GM12891 (cell line): ENCODE measurements at places on chromosomes 12 and 14.

- DNase-seq: no peak
Measured at GRCh38 chr12:108611884-108612415, 14.1 kb upstream of the TMEM119 start.

DNA sequence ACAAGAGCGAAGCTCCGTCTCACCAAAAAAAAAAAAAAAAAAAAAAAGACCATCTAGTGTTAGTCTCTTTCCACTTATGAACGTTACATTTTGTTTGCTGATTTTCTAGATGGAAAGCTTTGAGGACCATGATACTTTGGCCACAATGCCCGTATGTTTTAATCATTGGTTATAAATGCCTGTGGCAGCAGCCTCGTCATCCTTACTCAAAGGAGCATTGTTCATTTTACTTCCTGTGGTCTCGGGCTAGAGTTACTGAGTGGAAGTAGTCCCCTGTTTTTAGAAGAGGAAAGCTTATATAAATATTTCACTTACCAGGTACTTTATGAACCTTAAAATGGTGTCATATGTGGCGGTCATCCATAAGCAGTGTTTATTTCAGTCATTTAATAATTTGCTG lies 359.9 kb downstream of the AEBP2 start:
- no peak for DNase-seq

DNA sequence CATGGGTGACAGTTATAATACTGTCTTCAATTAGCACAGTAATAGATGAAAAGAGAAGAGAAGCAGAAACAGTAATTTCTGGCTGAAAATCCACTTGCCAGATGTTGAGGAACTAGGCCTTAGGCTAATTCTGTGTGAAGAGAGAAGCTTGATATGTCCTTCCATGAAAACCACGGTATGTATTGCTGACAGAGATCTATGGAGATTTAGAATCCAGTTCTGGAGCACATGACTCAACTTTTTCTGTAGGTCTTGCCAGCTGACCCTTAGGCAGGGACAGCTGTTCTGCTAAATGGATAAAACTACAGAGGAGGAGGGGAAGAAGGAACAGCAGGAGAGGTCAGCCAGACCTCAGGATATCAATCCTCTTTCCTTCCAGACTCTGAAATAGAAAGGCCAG lies 211.5 kb downstream of the PRKD1 start:
- DNase-seq: no peak

- no peak for DNase-seq
Measured at GRCh38 chr12:124837958-124838803, 25.5 kb downstream of the SCARB1 start.

GRCh38 chr14:57492859-57493258 lies 798 bp downstream of the CCDC198 start:
- no peak for DNase-seq

- no peak for DNase-seq
Measured at GRCh38 chr14:88321692-88322503, 1.2 kb downstream of the KCNK10 start.

DNA sequence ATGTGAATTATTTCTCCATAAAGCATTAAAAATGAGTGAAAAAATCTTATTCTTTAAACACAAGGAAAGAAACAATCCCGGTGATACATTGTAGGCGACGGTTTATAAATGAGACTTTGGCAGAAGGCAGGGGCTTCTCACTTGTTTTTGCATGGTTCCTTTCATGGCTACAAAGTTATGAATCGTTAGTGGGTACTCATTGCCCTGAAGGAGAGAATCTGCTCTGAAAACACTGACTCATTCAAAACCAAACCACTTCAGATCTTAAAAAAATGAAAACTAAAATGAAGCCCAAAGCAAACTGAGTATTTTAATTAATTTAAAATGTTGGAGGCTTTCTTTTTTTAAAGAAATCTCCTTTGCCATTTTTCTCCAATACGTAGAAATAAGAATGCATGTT lies 41.4 kb upstream of the AMIGO2 start:
- DNase-seq: no peak

- DNase-seq: no peak
Measured at GRCh38 chr12:102911320-102911719, 5.7 kb downstream of the PAH start.

GRCh38 chr14:73810478-73811163 lies 41.0 kb upstream of the PTGR2 start:
- no peak for DNase-seq

GRCh38 chr12:113879658-113880057 lies 86.5 kb downstream of the RBM19 start:
- no peak for DNase-seq

DNA sequence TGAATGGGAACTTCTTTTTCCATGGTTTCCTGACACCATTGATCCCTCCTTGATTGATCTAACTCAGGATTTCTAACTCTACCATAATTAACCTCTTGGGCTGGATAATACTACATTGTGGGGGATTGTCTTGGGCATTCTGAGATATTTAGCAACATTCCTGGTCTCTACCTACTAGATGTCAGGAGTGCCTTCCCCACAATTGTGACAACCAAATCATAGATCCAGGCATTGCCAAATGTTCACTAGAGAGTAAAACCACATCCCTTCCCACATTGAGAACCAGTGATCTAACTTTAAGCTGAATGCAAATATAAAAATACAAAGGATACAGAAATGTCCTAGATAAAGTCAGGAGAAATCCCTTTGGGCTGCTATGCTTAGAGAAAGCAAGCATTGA lies 36.9 kb upstream of the CCDC198 start:
- no peak for DNase-seq

DNA sequence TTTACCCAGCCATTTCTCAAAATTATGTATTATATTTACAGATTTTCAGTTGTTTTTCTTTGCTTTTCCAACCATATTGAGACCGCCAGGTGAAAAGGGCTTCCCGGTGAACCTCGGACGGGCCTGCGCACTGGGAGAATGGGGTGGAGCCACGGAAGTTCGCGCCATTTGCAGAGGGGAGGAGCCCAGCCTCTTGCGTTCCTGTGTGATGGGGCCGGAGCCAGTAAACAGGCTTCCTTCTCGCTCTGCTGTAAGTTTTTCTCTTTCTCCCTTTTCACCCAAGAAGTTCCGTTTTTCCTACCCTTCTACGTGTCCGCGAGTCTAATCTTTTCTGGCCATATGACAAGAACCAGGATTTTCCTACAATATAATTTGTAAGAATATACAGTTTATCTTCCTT lies 1108.8 kb upstream of the SEL1L start:
- DNase-seq: no peak

DNA sequence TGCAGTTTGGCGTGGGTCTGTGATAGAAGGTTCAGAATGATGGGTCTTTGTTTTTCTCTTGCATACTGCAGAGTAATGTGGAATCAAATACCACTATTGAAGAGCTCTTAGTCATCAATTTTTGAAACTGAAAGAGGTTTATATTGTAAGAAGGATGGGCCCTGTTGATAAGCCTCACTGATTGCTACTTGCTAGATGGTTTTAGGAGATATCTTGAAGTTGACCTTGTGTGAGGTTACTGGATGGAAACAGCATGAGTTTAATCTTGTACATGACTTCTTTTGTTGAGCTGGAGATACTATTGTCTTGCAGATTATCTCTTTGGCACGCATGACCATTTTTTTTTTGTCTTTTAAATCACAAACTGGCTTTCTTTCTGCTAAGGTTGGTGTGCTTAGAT lies 13.8 kb downstream of the BICD1 start:
- peak; percentile 36 for DNase-seq

DNA sequence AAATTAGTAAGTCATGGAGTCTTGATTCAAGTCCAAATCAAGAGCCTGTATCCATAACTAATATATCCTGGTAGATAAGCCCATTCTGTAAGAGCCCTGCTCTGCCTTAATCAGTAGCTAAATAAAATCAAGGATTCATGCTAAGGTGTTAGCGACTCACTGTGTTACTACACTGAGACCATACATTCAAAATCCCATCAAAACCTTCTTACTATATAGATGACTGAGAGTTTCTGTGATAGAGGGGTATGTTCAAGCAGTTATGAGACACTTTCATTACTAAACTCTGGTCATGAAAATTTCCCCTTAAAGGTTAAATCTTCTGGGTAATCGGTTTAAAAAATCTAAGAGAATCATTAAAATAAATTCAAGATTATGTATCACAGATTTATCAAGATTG lies 78.5 kb downstream of the MDGA2 start:
- no peak for DNase-seq

- DNase-seq: peak; percentile 74
Measured at GRCh38 chr14:76977793-76978720, 50.5 kb downstream of the IRF2BPL start.

- no peak for DNase-seq
Measured at GRCh38 chr14:105389976-105390848, 8.1 kb upstream of the TEX22 start.

GRCh38 chr14:32203928-32204357 lies 874 bp upstream of the RNU6-8 start:
- DNase-seq: no peak

- no peak for DNase-seq
Measured at GRCh38 chr14:51487848-51488247, 163.9 kb upstream of the FRMD6 start.

GRCh38 chr12:52023182-52023975 lies 16.6 kb downstream of the TAMALIN start:
- peak; percentile 95 for DNase-seq

GRCh38 chr12:60421741-60422140 lies 825.9 kb downstream of the SLC16A7 start:
- DNase-seq: no peak

DNA sequence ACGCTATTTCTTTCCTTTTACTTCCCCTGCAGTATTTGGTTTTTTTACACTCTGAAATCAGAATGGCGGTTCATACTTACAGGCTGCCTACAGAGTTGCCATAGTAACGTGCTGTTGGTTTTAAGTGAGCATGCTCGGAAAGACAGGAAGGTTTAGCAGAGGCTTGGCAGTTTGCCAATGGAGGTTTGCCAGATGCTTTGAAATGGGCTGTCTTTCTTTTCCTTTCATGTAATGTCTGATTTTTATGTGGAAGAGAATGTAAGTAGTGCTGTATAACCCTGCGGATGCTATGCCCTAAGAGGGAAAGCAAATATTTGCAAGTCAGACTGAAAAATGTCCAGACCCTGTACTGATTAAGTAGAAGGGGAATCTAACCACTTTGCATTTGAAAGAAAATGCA lies 32.8 kb downstream of the ARID4A start:
- peak; percentile 25 for DNase-seq

GRCh38 chr12:47990351-47991105 lies 13.7 kb downstream of the COL2A1 start:
- DNase-seq: peak; percentile 72

- no peak for DNase-seq
Measured at GRCh38 chr14:96146131-96146771, 58.4 kb upstream of the BDKRB2 start.

- DNase-seq: no peak
Measured at GRCh38 chr14:72907886-72908285, 14.0 kb upstream of the DPF3 start.

DNA sequence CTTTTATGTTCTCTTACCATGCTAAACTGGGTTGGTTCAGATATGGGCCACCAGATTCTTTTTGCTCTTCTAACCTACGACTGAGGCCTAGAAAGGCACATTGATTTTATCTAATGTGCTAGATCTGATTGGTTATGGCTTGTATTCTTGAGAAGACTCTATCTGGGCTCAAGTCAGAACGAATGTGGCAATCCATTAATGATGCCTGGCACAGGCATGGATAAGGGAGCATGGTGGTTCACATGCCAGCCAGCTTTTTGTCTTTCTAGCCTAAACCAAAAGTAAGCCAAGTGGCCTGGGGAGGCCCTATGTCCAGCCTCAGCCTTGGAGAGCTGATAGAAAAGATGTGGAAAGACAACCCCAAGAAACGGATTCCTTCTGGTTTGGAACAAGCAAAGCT lies 82.7 kb downstream of the KNTC1 start:
- DNase-seq: no peak

- no peak for DNase-seq
Measured at GRCh38 chr14:100684154-100684553, 42.5 kb upstream of the DLK1 start.

GRCh38 chr12:51245476-51246253 lies 7.0 kb downstream of the DAZAP2 start:
- no peak for DNase-seq

GRCh38 chr12:12604740-12605139 lies 6.9 kb upstream of the CREBL2 start:
- DNase-seq: no peak

DNA sequence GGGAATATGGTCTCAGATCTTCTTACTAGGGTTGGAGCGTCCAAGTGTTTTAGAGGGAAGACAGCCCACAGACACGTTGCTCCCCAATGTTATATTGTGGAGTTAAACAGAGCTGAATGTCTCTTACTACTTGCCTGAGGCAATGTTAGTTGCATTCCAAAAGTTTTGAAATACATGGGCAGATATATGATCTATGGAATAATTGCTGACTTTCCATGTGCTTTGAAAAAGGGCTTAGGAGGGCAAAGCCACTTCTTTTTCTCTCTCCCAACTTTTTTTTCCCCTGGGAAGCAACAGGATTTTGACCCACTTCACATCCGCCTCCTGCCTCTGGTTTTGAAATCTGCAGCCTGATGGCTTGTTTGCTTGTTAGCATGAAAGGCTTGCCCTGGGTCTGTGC lies 33.7 kb upstream of the PAX9 start:
- DNase-seq: no peak

GRCh38 chr14:100576091-100577085 lies 10.8 kb downstream of the BEGAIN start:
- DNase-seq: no peak

DNA sequence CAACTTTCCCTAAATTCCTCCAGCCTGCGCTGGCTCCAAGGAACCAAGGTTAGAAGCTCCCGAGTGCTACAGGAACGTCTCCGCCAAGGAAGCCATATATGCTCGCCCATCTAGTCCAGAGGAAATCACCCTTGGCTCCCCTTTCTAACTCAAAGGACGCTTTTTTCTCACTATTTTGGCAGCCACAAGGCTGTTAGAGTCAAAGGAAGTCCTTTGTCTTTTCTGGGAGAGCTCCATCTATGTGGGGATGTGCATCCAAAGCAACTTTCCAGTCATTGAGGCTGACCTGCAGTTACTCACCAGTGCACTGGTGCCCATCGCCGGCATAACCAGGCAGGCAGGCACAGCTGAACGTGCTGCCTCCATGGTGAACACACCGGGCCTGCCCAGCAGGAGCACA lies 37.6 kb downstream of the RTRAF start:
- DNase-seq: no peak
